Right atrium auricular region (tissue), 2 donors: ENCODE measurements at places on chromosomes 3 and 15. TPM values are rescaled to one million over a fixed set of nuclear protein-coding genes. Genes with fewer than 3 reads are reported as not detected.

The PLA2G4D gene
- not detected for total RNA-seq

The FBXW12 gene
- not detected for total RNA-seq

The FGD5 gene
- total RNA-seq = 18.8 TPM

The HTD2 gene
- total RNA-seq = 14.7 TPM

The DGKG gene
- total RNA-seq = 25.1 TPM

The SEMA7A gene
- total RNA-seq = 2.9 TPM

The GOLGA6B gene
- not detected for total RNA-seq

The FSIP1 gene
- not detected for total RNA-seq

The ZPLD1 gene
- total RNA-seq = not detected

The FEM1B gene
- 55.3 TPM for total RNA-seq

The CHRNA3 gene
- 1.7 TPM for total RNA-seq

The RLBP1 gene
- total RNA-seq = not detected

The ROBO1 gene
- 7.6 TPM for total RNA-seq

The CPEB1 gene
- 3.3 TPM for total RNA-seq

The FAM3D gene
- not detected for total RNA-seq

The SHC4 gene
- total RNA-seq = 5.3 TPM

The TMC3 gene
- total RNA-seq = not detected
